GM23248 (cell line): ENCODE measurements at places on chromosomes 16 and 17. TPM values are rescaled to one million over a fixed set of nuclear protein-coding genes. Genes with fewer than 3 reads are reported as not detected.

GRCh38 chr16:85909932-85910853 lies 11.2 kb downstream of the IRF8 start:
- DNase-seq: no peak

GRCh38 chr16:60414613-60415012 lies 1621.6 kb downstream of the CDH8 start:
- DNase-seq: no peak

Gene PTX4
- polyA plus RNA-seq: 0.18 TPM in 1 of 2 replicates, not detected in the other

GRCh38 chr17:28700830-28701492 lies 10.7 kb downstream of the PROCA1 start:
- no peak for DNase-seq

- no peak for DNase-seq
Measured at GRCh38 chr17:47813512-47814031, 8.0 kb downstream of the OSBPL7 start.

Gene GDPD3
- 1.1 and 1.2 TPM in 2 replicates for polyA plus RNA-seq

GRCh38 chr17:58244963-58245362 lies 6.6 kb downstream of the LPO start:
- no peak for DNase-seq

Gene KRTAP2-1
- polyA plus RNA-seq: not detected in 2 replicates

GRCh38 chr17:67461228-67461780 lies 84.2 kb downstream of the PITPNC1 start:
- DNase-seq: no peak

DNA sequence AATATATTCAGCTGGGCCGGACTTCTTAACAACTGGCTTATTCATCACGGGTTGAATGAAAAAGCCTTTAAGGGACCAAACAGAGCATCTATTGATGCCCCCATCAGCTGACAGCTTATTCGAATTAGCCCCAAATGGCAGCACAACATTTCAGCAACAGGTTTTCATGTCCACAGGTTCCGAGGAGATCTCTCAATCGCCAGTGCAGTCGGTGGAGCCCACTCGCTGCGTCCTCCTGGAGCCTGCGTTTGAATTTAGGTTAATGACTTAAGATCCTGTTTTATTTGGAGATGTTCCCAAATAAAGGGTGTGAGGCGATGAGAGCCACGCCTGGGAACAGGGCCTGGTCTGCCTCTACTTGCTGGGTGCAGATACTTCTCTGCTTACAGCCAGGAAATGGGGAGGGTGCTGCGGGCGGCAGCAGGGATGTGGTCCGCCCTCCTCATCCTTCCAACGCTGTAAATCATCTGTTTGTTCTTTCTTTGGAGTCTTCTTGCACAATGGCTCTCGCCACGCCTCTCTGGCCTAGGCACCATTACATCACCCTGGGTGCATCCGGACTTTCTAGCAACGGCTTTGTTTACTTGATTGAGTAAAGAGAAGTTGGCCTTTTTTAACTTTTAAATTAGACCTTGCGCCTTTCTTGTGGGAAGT lies 22.6 kb downstream of the NDE1 start:
- DNase-seq: peak; percentile 98

- DNase-seq: peak; percentile 80
Measured at GRCh38 chr17:42937712-42938596, 26.3 kb downstream of the AARSD1 start.

GRCh38 chr17:73983621-73984400 lies 219.7 kb upstream of the RPL38 start:
- DNase-seq: no peak

DNA sequence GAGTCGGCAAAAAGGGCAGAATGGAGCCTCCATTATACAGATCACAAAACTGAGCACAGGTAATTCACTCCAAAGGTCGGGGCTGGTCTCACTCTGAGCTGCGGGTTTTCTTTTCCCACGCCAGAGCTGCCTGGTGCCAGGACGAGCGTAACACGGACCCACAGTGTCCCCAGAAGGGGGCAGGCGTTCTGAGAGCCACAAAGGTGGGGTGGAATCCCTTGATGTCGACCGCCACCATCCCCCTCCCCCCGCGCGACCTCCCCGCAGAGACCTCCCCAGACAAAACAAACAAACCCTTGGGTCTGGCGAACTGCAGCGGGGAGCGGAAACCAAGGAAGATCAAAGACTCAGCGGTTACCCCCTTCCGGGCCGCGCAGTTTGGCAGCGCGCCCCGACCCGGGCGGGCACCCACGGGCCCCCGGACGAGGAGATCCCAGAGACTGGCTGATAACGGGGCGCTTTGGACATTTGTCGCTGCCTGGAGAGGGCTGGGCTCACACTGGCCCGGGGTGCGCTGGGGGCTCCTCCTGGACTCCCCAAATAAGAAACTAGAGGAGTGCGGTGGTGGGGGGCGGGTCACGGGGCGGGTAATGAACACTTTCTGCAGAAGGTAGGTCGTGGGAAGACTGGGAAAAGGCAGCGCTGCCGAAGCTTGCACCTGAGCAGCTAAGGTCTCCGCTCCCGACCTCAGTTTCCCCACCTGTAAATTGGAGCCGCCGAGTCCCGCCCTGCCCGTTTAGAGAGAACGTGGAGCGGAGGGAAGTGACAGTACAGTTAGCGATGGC lies 664 bp upstream of the NKD1 start:
- no peak for DNase-seq
